ENCODE measurements at places on chromosomes 6 and 20.

- no peak for DNase-seq
Measured at GRCh38 chr20:56381501-56381900, 10.5 kb downstream of the AURKA start.

- peak; percentile 50 for DNase-seq
Measured at GRCh38 chr6:42390228-42390934, 61.3 kb downstream of the TRERF1 start.

GRCh38 chr20:21820688-21821087 lies 115.2 kb downstream of the PAX1 start:
- DNase-seq = no peak

GRCh38 chr6:89413006-89413400 lies 930 bp upstream of the RRAGD start:
- no peak for DNase-seq

DNA sequence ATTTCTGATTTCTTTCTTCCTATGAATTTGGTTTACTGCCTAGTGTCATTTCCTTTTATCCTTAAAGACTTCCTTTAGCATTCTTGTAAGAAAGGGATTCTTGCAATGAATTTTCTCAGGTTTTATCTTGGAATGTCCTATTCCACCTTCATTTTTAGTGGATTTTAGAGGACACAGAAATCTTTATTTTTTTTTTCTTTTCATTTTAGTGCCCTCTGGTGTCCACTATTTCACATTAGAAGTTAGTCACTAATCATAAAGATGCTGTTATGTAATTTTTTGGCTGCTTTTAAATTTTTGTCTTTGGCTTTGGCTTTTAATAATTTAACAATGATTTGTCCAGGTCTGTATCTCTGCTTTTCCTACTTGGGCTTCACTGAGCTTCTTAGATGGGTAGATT lies 28.1 kb downstream of the LMBRD1 start:
- no peak for DNase-seq

DNA sequence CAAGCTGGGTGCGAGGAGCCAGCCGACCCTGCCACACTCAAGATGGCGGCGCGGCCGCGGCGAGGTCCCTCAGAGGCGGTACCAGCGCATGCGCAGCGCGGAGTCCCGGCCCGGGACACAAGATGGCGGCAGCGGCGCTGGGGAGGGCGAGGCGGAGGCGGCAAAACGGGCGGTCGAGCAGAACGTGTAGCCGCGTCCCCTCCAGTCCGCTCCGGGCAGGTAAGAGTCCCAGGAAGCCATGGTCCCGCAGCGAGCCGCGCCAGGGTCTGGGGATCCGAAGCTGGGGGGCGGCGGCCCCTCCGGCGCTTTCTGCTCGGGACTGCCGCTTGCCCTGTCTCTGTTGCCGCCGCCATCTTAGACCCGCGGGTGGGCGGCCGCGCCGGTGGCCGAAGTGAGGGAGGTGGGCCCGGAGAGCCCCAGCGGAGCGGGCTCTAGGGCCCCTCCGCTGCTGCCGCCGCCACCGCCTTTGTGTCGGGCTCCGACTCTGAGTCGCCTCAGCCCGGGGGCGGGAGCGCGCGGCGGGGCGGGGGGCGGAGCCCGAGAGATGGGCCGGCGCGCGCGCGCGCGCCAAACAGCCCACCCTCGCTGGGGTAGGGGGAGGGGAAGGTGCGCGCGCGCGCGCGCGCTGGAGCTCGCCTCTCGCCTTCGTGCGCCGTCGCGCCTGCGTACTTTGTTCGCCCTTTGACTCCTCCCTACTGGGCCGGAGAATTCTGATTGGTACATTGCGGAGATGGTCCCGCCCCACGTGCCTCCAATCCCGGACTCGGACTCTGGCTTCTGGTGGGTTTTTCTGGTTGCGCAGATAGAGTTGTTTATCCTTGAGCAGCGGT lies at the start of gene PCIF1:
Gene PCIF1, plus strand, starts transcription at position 98 of the 830 bp plus-strand sequence. CDS start 4,317 bp downstream, outside the sequence.
- peak; percentile 96 for DNase-seq

DNA sequence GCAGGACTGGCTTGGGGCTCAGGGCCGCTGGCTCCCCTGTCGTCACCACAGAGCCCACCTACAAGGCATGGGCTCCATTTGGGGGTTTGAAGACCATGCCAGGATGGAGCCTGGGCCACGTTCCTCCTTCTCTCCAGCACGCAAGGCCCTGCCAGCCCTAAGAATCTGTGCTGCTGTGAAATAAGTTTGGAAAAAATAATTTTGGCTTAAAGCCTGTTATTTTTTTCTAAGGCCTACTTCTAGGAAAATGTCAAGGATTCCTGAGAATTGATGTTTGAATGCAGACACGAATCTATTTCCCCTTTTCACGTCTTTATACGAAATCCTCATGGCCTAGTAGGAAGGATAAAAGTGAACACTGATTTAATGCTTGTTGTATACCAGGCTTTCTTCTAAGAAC lies 107.5 kb downstream of the LRFN2 start:
- no peak for DNase-seq

DNA sequence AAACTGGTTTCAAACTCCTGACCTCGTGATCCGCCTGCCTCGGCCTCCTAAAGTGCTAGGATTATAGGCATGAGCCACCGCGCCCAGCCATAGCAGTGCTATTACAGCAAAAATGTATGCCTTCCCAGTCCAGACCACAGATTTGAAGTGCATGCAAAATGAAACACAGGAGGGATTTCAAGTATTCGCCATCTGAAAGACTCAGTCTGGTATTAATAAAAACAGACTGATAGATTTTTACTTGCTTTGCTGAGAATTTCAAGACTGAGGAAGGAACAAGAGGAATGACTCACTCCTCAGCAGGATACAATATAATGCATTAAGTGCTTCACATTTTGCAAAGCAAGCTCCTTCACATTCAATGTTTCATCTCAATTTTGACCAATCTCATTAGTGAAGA lies 134.9 kb downstream of the TMEM200A start:
- DNase-seq = no peak

- DNase-seq = no peak
Measured at GRCh38 chr20:13420625-13421024, 199.6 kb downstream of the ISM1 start.

GRCh38 chr6:162543221-162543620 lies 184.3 kb downstream of the PRKN start:
- DNase-seq = no peak

GRCh38 chr6:155223646-155224451 lies 40.0 kb upstream of the CLDN20 start:
- DNase-seq = peak; percentile 53

DNA sequence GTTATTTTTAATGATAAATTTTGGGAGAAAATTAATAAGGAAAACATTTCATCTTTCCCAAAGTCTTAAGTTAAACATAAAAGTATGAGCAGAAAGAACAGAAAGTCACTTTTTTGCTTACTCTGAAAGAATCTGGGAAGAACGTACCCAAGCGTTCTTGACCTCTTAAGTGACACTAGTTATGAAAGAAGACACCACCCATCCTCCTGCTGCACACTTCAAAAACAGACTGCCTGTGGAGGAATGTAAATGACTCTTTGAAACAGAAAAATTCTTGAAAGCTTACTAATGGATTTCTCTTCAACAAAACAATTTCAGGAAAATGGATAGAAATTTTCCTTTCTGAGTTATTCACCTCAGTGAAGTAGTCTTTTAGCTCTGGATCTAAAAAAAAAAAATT lies 227.7 kb downstream of the MEI4 start:
- DNase-seq = no peak

DNA sequence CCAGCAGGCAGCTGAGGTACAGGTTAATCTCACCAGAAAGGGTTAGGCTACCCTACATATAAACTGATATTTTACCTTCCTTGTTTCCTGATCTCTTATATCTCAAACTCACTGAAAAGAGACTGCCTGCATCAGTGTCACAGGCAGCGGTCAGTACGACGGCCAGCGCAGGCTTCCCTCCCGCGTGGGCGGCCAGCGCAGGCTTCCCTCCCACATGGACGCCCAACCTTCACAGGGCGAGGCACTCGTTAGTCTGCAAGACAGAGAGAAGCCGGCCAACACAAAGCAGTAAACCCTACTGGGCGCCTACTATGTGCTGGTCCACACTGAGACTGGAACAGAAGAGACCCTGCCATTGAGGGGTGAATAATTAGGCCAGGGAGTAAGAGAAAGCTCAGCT lies 33.0 kb downstream of the TTI1 start:
- DNase-seq = no peak

- no peak for DNase-seq
Measured at GRCh38 chr20:53693262-53693871, 99.7 kb upstream of the ZNF217 start.

- no peak for DNase-seq
Measured at GRCh38 chr6:1606780-1607515, 2.8 kb upstream of the FOXC1 start.

GRCh38 chr6:47000842-47001241 lies 41.3 kb downstream of the ADGRF1 start:
- no peak for DNase-seq

GRCh38 chr6:99252421-99252820 lies 97.1 kb downstream of the FAXC start:
- DNase-seq = no peak

DNA sequence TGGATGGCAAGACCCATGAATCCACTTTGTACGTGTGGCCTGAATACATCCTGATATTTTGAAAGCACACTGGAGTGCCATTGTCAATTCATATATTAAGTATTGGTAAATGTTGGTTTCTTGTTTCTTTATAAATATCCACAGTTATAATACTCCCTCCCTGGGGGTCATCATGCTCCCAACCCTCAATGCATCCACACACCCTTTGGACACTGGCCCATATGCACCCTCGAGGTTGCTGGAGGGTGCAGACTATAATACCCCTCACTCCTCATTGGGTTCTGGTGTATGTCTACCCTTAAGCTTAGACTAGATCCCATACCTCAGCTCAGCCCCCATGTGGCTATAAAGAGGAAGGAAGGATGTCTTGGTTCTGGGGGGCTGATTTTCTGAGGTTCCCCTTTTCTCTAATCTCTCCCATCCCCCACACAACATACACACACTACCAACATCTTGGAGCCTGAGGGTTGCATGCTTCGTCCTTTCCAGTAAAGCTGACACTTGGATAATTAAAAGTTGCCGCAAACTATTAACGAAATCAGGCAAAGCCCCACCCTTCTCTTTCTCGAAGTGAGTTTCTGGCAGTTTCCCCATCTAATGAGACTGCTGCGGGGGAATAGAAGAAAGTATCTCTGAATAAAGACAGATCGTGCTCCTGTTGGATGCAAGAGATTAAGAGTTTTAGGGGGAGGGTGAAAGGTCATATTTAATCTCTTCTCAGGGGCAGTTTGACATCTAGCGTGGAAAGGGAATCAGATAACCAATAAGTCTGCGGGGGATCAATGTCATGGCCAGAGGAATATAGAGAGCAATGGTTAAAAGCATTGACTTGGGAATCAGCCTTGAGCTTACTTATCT lies 7.4 kb downstream of the PIM1 start:
- DNase-seq = no peak

GRCh38 chr6:168121303-168121665 lies 42.3 kb upstream of the FRMD1 start:
- no peak for DNase-seq

GRCh38 chr20:12203981-12204380 lies 286.3 kb downstream of the BTBD3 start:
- no peak for DNase-seq

GRCh38 chr6:44278774-44279697 lies 8.8 kb downstream of the TMEM151B start:
- DNase-seq = no peak

- DNase-seq = no peak
Measured at GRCh38 chr6:91864911-91865310, 1278.0 kb upstream of the MAP3K7 start.

- DNase-seq = no peak
Measured at GRCh38 chr6:45376310-45377042, 1.3 kb downstream of the SUPT3H start.

- DNase-seq = no peak
Measured at GRCh38 chr20:9480066-9480465, 34.3 kb upstream of the LAMP5 start.

DNA sequence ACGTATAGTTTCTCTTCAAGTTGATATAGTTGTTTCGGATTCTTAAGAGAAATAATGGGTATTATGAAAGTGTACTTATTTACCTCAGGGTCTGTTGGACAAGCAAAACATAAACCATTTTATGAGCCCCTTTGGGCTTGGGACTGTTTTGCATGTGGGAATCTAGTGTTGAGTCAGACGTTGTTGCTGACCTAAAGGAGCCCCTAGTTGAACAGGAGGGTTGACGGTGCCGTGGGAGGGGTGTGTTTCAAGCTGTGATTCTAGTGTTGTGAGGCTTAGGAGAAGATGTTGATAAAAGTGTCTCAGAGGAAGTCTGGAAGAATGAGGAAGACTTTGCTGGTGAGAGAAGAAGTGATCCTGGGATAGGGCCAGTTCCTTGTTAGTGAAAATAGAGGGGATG lies 140.0 kb downstream of the ARID1B start:
- DNase-seq = no peak

GRCh38 chr6:112037783-112038216 lies 16.1 kb upstream of the CCN6 start:
- DNase-seq = peak; percentile 19

DNA sequence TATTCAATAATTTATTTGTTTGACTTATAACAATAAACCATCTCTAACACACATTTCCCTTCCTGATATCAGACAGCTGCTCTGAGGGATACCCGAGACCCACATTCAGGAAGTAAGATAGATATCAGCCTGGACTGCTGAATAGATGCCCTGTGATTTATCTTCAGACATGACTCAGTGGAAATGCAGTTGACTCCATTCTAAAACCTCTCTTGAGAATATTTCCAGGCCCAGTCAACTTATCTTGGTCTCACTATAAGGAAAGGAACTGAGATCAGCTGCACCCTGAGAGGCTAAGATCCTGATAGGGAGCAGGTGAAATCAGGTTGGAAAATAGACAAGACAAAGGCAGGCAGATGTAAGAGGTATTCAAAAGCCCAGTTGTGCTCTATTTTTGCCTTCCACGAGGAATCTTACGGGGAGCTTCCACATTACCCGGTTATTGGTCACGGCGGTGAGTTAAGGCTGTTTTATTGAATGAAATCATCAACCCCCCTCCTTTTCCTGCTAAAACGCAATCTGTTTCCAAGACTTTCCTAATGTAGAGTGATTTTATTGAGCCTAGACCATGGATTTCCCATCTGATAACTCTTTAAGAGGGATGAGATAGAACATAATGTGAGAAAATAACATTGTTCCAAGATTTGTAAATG lies 25.5 kb downstream of the C6orf15 start:
- no peak for DNase-seq

GRCh38 chr6:140773276-140773675 lies 1359.4 kb upstream of the GJE1 start:
- no peak for DNase-seq

- DNase-seq = no peak
Measured at GRCh38 chr20:46213946-46214823, 94.1 kb downstream of the CDH22 start.

DNA sequence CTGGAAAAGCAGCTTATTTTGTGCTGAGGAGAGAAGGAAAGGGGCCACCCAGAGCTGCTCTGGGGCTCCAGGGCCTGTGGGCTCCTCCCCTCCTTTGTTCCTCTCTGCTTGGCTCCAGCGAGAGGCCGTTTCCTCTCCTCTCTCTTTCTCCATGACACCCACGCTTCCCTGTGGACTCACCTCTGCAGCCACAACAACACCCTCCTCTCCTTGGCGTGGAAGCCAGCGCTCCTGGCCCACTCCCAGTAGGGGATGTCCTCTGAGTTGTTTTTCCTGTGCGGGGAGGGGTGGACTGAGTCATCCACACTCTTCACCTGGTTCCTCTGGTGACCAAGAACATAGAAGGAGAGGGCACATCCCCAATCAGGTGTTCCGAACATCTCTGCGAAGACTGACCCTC lies 4.9 kb upstream of the CDSN start:
- no peak for DNase-seq

All from stimulated activated CD8-positive, alpha-beta memory T cell treated with anti-CD3 and anti-CD28 coated beads, Interleukin-7, amount 100 ng/mL, for 48 hours (primary cell).